ENCODE measurements at places on chromosomes 2 and 18.

DNA sequence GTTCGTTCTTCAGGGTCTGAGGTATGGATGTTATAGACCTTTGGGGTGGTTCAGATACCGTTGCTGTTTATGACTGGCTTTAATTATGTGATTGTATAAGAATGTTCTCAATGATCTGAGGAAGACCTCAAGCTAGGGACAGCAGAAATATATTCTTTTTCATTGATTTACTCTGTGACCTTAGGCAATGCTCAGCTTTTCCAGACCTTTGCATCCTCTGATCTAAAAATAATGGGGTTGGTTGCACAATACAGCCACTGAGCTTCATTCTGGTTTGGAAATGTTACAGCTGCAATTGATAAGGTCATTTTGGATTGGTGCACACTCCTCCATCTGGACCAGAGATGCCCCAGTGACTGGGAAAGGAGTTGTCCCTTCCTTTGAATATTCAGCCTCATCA, 17.2 kb upstream of the CABYR start:
- no peak for DNase-seq

GRCh38 chr2:230816735-230817134, 48.0 kb upstream of the ITM2C start:
- no peak for DNase-seq

DNA sequence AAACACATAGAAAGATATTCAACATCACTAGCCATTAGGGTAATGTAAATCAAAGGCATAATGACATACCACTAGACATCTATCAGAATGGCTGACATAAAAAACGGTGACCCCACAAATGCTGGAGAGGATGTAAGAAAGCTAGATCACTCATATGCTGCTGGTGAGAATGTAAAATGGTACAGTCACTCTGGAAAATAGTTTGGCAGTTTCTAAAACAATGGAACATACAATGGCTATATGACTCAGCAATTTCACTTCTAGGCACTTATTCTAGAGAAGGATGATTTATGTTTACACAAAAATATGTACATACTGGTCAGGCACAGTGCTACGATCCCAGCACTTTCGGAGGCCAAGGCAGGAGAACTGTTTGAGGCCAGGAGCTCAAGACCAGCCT, 87.3 kb downstream of the COLEC12 start:
- DNase-seq, result peak; percentile 8

DNA sequence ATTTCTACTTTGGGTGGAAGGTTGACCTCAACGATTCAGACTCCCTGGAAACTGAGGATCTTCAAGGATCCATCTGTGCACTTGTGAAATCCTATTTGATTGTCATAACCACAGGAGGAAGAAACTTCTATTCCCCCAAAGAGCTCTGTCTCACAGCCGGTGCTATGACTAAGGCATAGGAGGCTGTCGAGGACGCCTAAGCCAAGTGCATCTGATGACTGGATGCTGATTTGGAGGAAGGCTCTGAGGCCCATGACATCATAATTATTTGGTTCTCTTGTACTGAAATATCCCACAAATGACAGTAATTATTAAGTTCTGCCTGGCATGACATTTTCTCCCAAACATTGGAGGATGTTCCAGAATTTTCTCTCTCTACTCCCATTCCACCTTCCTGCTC, 13.8 kb upstream of the KCNF1 start:
- no peak for DNase-seq

GRCh38 chr2:120701096-120701495, 34.6 kb upstream of the GLI2 start:
- no peak for DNase-seq

DNA sequence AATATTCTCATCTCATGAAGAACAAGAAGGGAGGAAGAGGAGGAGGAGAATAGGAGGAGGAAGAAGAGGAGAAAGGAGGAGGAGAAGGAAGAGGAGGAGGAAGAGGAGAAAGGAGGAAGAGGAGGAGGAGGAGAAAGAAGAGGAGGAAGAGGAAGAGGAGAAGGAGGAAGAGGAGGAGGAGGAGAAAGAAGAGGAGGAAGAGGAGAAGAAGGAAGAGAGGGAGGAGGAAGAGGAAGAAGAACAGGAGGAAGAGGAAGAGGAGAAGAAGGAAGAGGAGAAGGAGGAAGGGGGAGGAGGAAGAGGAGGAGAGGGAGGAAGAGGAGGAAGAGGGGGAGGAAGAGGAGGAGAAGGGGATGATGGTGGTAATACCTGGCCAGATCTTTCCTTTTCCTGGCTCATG, 70.0 kb upstream of the PTPRM start:
- no peak for DNase-seq

DNA sequence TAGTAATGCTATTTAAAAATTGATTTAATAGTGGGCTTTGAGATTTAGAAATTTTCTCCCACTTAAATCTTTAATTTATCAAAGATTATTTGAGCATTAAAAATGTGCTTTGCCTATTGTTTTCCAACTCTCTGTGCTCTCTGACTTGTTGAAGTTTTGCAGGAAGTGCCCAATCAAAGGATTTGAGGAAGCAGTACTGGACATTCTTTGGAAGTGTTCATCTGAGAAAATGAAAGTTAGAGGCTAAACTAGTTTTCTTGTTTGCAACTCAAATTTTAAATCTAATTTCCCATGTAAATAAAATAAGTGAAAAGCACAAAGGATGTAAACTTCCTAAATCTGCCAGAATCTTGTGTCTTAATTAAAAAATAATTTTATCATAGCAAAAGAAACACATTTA, 89.1 kb downstream of the CAMKMT start:
- DNase-seq, result no peak

DNA sequence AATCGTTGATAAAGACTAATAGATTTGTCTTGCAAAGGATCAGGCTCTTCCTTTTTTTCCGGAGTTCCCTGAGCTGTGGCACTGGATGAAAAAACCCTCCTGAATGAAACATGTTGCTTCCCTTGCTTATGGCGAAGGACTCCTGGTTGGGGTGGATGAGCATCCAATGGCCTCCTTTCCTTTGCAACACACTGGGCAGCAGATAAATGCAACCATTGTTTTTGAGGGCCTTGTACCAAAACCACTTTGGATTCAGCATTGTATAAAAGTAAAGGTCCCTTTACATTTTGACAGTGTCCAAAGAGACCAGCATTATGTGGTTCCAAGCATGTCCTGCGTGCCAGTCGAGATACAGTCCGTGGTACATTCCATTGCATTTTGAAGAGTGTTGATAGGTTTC, 44.7 kb downstream of the FAM210A start:
- no peak for DNase-seq

DNA sequence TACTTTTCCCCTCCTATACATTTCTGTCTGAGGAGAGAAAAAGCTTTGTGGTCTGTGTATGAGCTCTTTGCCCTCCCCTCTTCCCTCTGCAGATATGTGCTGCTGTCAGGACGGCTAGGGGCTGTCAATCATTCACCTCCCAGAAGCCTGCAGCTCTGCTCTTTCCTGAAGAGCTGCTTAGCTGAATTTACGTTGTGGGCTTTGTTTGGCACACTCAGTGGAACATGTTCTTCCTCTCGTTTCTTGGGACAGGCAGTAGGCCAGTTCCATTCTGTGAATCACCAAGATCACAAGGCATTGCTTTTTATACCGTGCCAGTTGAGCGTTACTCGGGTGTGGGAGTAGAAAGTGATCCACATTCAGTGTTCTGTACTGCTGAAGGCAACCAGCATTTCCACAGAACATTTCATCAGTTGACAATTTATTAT, 136.7 kb downstream of the LAMA3 start:
- DNase-seq, result peak; percentile 92

- DNase-seq, result no peak
These were observed 29.8 kb downstream of the PIEZO2 start for GRCh38 chr18:11119550-11119949.

GRCh38 chr2:190574169-190574568, 39.6 kb upstream of the NEMP2 start:
- DNase-seq, result no peak

GRCh38 chr2:215707608-215708007, 271.7 kb upstream of the FN1 start:
- DNase-seq, result no peak

- no peak for DNase-seq
These were observed 73.6 kb downstream of the OTX1 start for GRCh38 chr2:63124218-63124617.

GRCh38 chr2:137522620-137523011, 441.7 kb upstream of the HNMT start:
- no peak for DNase-seq

- no peak for DNase-seq
These were observed 163.6 kb upstream of the COL3A1 start for GRCh38 chr2:188810586-188810985.

DNA sequence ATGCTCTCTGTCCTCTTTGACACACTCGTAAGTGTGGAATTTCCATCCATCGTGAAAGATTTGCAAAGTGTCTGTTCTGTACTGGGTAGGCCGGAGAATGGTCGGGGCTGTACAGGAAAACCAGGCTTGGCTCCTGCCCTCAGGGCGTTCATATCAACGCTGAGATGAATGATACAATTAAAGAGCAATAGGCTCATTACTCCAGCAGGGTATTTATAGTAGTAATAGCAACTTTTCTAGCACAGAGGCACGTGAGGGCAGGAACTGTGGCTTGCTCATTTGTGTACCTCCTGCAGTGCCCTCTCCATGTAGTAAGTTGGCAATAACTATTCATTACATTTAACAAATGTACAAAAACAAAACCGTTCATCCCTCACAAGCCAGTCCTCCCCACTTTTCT, 5.3 kb upstream of the NCK2 start:
- no peak for DNase-seq

DNA sequence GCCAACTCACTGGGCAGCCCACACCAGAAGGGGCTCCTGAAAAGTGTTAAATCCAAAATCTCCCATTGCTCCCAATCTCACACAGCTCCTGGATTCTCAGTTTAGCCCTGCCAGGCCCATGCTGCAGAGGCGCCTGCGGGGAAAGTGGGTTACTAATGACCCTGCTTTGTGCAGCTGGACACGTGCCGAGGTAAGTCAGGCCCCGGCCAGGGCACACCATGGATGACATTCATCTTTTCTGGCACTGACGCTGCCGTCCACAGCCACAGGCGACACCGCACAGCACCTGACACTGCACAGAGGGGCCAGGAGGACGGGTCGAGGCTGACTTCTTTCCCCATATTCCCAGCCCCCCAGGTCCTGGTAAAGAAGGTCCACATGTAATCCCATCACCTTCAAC, 193.5 kb downstream of the EIPR1 start:
- DNase-seq, result no peak

DNA sequence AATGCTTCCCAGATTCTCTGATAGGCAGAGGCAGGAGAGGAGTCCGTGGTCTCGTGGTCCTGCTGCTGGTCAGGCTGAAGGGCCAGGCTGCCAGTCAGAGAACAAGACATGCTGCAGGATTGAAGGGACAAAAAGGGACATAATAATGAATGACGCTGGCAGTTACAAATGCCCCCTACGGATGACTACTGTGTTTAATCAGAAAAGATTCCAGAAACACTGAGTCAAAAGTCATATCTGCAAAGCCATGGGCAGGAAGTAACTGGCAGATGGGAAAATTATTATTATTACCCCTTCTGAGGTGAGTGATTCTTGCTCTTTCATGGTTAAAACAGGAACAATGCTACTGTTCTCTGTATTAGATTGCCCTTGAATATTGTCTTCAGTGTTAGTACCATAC, 19.0 kb downstream of the LCT start:
- DNase-seq, result peak; percentile 70

DNA sequence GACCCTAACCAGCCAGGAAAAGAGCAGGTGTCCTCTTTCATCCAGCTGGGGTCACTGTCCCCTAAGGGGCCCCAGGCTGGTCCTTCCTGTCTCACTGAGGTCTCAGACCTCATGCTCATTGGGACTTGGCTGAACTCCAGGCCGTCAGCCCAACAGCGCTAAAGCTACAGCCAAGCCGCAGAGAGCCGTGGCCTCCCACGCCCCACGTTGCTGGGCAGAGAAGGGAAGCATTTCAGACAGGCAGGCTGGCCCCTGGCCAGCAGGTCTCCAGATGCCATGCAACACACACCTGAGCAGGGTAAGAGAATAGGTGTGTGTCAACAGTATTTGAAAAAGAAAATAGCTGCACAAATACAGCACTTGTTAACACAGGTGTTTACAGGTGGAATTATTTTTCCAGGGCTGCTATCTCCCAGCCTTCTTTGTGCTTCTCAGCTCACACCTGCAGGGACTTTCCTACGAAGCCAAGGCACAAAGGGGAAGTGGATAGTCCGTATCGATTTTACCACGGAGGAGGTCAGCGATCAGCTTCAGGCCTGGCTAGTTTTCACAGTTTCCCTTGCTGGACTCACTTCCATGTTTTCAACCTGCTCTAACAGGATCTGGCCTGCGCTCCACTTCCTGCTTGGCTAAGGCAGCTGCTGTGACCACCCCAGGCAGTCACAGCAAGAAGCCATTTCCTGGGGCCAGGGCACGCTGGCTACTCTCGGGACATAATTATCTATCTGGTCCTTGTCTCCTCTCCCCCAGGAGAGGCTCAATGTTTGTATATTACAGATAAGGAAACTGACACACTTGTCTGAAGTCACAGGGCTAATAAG, 156.1 kb upstream of the ID2 start:
- peak; percentile 85 for DNase-seq

DNA sequence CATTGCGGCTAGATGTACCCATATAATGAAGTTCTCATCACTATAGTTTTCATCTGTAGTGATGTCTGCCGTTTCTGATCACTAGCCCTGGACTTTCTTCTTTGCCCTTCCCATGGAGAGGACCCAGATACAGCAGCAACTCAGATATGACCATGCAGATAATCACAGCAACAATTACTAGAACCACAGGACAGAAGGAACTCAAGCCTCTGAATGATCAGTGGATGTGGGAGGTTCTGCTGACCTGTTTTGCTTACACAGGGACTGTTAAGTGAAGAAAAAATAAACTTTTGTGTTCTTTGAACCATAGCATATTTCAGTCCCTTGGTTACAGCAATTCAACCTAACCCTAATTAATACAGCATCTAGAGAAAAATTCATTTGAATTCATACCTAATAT, 62.7 kb downstream of the ACVR1 start:
- no peak for DNase-seq

DNA sequence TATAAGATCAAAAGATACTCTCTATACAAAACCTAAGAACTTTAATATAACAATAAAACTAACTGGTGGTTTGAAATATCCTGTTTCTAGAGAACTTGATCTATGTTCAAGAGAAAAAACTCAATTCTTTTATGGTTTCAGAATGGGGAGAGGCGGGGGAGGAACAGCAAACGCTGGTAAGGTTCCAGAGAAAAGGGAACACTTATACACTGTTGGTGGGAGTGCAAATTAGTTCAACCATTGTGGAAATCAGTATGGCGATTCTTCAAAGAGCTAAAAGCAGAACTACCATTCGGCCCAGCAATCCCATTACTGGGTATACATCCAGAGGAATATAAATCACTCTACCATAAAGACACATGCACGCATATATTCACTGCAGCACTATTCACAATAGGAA, 17.2 kb downstream of the FAM98A start:
- no peak for DNase-seq

GRCh38 chr2:113992090-113992489, 102.2 kb downstream of the ACTR3 start:
- DNase-seq, result no peak

- no peak for DNase-seq
These were observed 3.0 kb upstream of the CNGA3 start for GRCh38 chr2:98343285-98343684.
